ENCODE measurements at places on chromosomes 13 and 19.

- DNase-seq: no peak
Observed at GRCh38 chr19:5268801-5269200, 71.8 kb downstream of the PTPRS start.

DNA sequence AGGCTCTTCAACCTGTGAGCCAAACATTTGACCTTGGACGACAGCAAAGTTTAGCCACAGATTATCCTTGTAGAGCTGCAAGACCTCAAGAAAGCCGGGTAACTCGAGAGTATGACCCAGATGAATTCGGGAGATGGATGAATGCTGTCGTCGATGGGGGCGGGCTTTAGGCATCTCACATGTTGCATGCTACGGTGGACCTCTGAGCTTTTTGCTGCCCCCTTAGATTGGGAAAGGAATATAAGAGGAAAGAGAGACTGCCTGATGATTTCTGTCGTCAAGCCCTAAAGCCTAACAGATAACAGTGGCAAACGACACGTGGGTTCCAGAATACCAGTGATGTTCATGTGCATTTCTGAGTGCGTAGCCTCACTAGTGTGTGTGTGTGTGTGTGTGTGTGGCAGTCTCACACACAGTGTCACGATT, 730 bp upstream of the ABCC4 start:
- no peak for DNase-seq

GRCh38 chr19:55704494-55705245, 29.6 kb downstream of the EPN1 start:
- DNase-seq: no peak

DNA sequence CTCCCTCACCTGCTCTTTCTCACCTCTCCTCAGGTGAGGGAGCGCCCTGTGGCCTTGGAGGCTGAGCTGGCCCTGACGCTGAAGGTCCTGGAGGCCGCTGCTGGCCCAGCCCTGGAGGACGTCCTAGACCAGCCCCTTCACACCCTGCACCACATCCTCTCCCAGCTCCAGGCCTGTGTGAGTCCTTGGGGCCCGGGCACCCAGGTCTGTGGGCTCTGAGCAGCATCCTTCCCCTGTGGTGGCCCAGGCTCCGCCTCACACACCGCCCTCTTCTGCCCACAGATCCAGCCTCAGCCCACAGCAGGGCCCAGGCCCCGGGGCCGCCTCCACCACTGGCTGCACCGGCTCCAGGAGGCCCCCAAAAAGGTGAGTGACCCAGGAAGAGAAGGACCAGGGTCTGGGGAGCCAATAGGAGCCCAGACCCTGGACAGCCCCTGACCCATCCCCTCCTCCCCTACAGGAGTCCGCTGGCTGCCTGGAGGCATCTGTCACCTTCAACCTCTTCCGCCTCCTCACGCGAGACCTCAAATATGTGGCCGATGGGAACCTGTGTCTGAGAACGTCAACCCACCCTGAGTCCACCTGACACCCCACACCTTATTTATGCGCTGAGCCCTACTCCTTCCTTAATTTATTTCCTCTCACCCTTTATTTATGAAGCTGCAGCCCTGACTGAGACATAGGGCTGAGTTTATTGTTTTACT, 1.9 kb downstream of the IFNL1 start:
- no peak for DNase-seq

DNA sequence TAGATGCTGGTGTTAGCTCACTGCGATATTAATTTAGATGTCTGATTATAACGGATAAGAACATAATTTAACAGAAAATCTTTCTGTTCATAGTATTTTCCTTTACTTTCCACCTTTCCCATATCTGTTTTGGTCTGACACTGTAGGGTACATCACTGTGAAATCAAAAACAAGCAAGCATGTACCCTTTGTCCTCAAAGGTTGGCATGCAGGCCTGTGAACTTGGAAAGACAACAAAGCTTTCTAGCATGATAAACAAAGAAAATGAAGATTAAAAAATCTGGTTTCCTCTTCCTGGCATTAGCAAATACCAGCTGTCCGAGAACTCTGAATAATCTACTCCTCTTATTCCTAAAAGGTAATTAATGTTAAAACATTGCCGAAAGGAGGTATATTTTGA, 31.6 kb downstream of the THSD1 start:
- no peak for DNase-seq

DNA sequence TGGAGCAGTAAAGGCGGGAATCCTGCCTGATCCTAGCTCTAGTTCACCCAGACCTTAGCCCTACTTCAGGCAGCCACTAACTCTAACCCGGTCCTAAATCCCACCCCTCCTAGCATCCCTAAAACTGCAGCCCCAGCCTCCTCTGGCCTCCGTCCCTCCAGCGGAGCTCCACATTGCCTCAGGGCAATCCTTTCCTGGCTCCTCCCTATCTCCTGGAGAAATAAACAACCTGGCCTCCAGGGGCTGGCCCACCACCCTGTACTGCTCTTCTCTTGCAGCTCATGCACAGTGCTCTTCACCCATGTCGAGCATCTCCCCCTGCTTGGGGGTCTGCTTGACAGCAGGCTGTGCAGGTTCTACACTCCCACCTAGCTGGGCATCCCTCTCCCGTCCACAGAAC, 6.7 kb downstream of the POU2F2 start:
- DNase-seq: no peak

DNA sequence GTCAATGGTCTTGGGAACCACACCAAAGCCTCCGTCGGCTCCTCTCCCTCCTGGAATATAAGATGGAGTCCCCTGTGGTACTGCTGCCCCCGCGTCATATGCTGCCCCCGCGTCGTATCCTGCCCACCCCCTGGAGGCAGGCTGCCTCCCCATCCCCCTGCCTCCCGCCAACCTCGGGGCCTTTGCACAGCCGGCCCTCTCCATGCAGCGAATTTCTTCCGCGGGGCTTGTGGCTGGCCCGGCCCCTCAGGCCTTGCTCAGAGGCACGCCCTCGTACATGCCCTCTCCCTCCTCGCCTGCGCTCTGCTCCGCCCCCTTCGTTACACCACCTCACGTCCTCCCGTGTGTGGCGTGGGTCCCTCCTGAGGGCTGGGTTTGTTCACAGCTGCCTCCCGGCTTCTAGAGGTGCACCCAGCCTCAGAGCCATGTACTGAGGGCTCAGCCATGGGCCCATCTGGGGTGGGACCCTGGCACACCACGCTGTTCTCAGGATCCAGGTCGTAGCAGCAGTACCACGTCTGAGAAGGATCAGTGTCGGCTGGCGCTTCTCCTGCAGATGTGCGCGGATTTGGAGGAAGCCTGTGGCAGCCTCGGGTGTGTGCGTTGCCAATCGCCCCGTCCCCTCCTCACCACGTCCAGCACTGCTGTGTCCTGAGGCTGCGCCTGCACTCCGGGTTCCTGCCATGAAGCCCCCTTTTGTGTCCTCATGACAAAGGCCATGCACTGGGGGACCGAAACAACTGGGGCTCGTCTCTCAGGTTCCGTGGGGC, 47.7 kb downstream of the MCF2L start:
- no peak for DNase-seq

GRCh38 chr13:41897126-41897525, 63.8 kb downstream of the VWA8 start:
- peak; percentile 72 for DNase-seq

GRCh38 chr19:8552810-8553209, 24.4 kb downstream of the MYO1F start:
- DNase-seq: peak; percentile 54

GRCh38 chr13:80462567-80462966, 121.6 kb upstream of the SPRY2 start:
- no peak for DNase-seq

DNA sequence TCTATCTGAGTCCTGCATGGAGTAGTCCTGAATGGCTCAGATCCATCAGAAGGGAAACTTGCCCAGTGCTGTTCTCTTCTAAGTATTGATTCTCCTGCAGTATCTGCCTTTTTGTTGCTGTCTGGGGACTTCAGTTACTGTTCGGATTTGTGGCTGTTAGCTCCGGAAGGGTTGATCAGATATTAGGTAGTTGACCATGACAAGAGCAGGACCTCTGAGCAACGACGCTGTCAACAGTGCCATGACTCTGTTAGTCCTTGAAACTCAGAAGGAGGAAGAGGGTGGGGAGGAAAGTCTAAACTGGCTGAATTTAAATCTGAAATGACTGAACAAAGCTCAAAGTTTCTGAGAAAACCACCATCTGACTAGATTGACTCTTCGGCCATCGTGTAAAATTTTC, 42.2 kb downstream of the CCNE1 start:
- no peak for DNase-seq

- no peak for DNase-seq
Observed at GRCh38 chr19:1514986-1515721, 2.3 kb upstream of the ADAMTSL5 start.

DNA sequence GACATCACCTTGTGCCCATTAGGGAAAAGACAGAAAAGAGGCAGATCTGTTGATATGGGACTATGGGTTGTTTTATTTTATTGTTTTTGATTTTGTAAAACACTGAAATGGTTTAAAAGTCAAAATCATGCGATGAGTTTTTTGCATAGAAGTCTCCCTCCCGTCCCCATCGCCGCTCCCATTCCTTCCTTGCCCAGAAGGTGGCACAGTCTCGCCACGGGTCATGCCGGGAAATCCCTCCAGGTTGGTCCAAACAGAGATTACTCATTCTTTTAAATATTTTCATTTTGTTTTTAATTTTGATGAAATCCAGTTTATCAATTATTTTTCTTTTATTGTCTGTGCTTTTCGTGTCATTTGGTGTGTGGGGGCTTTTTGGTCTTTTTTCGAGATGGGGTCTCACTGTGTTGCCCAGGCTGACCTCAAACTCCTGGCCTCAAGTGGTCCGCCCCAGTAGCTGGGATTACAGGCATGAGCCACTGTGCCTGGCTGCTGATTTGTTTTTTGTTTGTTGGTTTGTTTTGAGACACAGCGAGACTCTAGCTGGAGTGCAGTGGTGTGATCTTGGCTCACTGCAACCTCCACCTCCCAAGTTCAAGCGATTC, 9.2 kb downstream of the PGPEP1 start:
- peak; percentile 77 for DNase-seq

GRCh38 chr13:42056146-42056545, 7.7 kb downstream of the DGKH start:
- no peak for DNase-seq

- no peak for DNase-seq
Observed at GRCh38 chr13:30318026-30318425, 10.7 kb upstream of the KATNAL1 start.

- DNase-seq: peak; percentile 100
Observed at GRCh38 chr19:58380662-58381459, at the start of gene ZNF837. Gene ZNF837, minus strand, starts transcription at chr19:58381030. Its CDS starts 11,698 bp downstream, at chr19:58369332.

- no peak for DNase-seq
Observed at GRCh38 chr13:111304041-111304544, 16.3 kb upstream of the TEX29 start.

GRCh38 chr13:73061473-73061872, 2.7 kb downstream of the KLF5 start:
- peak; percentile 25 for DNase-seq

DNA sequence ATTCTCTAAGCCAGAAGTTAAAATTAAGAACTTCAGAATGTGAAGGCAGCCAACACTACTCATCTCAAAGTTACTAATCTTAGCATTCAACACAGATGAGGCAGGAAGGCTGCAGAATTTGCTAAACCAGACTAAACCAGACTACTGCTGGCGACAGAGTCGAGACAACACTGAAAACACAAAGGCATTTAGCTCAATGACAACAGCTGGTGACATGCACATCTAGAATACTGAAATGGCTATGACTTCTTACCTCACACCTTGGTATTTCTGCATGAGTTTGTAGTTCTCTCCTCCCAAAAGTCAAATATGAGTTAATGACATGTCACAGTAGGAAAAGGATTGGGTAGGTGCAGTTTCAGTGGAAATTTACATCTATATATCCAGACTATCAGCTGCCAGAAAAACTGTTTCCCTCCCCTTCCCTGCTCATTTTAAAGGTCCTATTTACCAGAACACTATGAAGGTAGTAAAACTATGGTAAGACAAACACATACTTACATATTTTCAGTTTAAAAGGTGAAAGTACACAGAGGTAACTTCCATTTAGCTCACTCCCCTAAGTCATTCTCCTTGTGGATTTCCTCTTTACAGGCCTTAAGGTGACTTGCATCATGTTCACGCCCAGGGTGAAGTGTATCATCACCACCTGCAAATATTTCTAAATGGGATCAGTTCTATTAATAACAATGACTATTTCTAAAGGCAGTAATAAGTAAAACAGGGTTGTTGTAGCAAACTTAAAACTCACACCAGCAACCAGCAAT, 21.4 kb downstream of the FOXO1 start:
- DNase-seq: no peak

GRCh38 chr13:46676378-46676725, 120.6 kb downstream of the ESD start:
- DNase-seq: no peak

GRCh38 chr19:51687791-51688670, 5.1 kb upstream of the SPACA6 start:
- DNase-seq: peak; percentile 53
